ENCODE measurements at places on chromosomes 7 and 10.

GRCh38 chr7:111820621-111821020 is 258.3 kb upstream of the IMMP2L start:
- DNase-seq: no peak
- H3K4me1 ChIP-seq: no peaks in the 10 kb centered on the region
- H3K36me3 ChIP-seq: no peaks in the 10 kb centered on the region
- H3K27me3 ChIP-seq: no peaks in the 10 kb centered on the region

GRCh38 chr10:22662733-22663330 is 51.5 kb downstream of the PIP4K2A start:
- H3K4me1 ChIP-seq: peaks cover 21% of the 10 kb centered on the region
- H3K4me3 ChIP-seq: no peak overlapping the region
- DNase-seq: no peak
- no peaks in the 10 kb centered on the region for H3K27me3 ChIP-seq

- no peak overlapping the region for H3K4me3 ChIP-seq
- H3K36me3 ChIP-seq: no peaks in the 10 kb centered on the region
- H3K27ac ChIP-seq: peak overlapping the region; percentile 61
- H3K4me1 ChIP-seq: peaks cover 30% of the 10 kb centered on the region
- H3K27me3 ChIP-seq: no peaks in the 10 kb centered on the region
These were observed 25.6 kb downstream of the PRF1 start for GRCh38 chr10:70576803-70577517.

GRCh38 chr7:85669225-85669624 is 482.4 kb upstream of the SEMA3D start:
- no peak for DNase-seq
- no peaks in the 10 kb centered on the region for H3K27me3 ChIP-seq
- H3K27ac ChIP-seq: no peak overlapping the region

DNA sequence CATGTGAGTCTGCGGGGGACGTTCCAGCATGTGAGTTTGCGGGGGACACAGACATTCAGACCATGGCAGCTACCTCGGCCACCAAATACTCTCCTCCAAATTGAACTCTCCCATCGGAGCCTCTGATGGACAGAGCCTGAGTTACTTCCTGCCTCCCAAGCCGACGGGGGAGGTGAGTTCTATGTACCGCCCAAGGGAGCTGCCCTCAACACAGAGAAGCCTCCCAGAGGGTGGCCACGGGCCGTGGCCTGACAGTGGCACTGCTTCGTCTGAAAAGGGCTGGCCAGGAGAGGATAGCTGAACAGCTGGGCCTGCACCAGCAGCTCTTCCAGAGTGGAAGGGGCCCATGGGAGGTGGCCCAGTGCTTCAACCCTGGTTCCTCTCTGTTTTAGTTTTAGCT is 274.5 kb upstream of the PPP2R2D start:
- H3K27me3 ChIP-seq: no peaks in the 10 kb centered on the region
- no peaks in the 10 kb centered on the region for H3K4me1 ChIP-seq

DNA sequence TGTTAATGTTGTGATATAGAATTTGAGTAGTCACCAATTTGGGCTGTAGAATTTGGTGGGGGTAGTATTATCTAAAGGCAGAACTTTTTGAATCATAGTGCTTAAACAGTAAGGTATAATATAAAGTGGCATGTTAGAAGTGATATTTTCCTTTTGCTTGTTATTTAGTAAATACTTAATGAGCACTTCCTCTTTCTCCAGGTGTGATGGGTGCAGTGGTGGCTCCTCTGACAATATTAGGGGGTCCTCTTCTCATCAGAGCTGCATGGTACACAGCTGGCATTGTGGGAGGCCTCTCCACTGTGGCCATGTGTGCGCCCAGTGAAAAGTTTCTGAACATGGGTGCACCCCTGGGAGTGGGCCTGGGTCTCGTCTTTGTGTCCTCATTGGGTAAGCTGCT is 10.5 kb downstream of the GHITM start:
- H3K36me3 ChIP-seq: peaks cover 95% of the 10 kb centered on the region
- no peak overlapping the region for H3K27ac ChIP-seq

DNA sequence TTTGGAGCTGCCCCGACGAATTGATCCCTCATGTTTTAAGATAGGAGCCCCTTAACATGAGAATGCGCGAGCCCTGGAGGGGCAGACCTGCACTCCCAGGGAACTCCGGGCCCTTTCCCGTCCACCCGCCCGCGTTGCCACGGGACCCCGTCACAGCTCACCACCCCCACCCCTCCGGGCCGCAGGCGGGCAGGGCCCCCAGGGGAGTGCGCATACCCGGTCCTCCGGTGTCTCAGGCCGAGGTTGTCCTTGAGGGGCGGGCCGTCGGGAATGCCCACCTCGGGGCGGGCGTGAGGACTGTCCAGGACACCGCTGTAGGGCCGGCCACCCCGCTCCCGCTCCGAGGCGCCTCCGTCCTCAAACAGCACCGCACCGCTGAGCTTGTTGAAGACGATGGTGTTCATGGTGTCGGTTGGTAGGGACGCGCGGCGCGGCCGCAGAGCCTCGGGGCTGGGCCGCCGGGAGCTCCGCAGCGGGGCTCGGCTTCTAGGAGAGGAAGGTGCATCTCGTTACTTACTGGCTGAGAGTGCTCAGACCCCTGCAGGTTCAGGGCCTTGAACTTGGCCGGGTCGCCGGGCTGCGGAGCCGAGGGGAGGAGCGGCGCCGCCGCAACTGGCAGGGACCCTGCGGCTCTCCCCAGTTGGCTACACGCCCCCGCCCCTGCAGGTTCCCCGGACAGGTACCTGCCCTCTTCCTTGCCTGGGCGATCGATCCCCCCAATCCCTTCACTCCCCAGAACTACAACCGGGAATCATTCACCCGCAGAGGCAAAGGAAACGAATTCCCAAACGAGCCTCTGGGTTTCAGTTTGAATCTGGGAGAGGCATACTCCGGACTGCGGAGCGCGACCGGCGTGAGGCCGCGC is 2.4 kb downstream of the MKX start:
- no peak for DNase-seq
- peaks cover 58% of the 10 kb centered on the region for H3K4me1 ChIP-seq
- no peak overlapping the region for H3K27ac ChIP-seq
- peak overlapping the region; percentile 65 for H3K4me3 ChIP-seq

GRCh38 chr7:84230491-84230890 is 35.9 kb upstream of the SEMA3A start:
- DNase-seq: no peak
- H3K27me3 ChIP-seq: no peaks in the 10 kb centered on the region
- H3K4me3 ChIP-seq: no peak overlapping the region
- H3K4me1 ChIP-seq: no peaks in the 10 kb centered on the region
- H3K27ac ChIP-seq: no peak overlapping the region
- H3K36me3 ChIP-seq: no peaks in the 10 kb centered on the region

GRCh38 chr10:23405540-23405939 is 33.3 kb upstream of the OTUD1 start:
- no peak overlapping the region for H3K27ac ChIP-seq
- DNase-seq: no peak
- H3K4me1 ChIP-seq: peaks cover 5% of the 10 kb centered on the region
- H3K4me3 ChIP-seq: no peak overlapping the region
- H3K27me3 ChIP-seq: no peaks in the 10 kb centered on the region
- H3K36me3 ChIP-seq: no peaks in the 10 kb centered on the region

DNA sequence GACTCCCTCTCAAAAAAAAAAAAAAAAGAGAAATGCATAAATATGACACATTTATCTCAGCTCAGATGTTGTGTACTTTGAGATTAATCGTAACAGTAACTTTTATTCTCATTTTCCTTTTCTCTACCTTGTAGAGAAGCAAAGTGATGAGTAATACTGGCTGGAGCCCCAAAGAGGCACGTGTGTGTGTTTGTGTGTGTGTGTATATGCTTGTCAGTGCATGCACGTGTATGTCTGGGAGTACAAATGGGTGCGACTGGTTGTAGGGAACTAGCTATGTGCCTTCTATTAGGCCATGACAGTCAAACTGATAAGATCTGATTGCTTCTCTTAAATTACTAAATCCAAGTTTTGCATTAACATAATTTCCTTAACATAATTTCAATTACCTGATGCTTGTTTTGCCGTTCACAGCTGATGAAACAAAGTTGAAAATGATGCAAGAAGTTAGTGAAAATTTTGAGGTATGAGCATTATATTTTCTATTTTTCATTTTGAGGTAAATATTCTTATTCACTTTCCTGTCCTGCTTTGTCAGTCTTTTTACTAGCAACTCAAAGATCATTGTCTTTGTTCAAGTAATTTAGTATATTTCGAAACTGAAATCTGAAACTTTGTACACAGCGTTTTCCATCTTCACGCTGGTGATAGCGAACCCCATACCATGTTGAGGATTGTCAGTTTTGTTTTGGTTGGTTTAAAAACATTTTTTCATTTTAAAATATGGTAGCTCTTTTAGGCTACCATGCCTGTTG is 3.4 kb downstream of the TRRAP start:
- peaks cover 22% of the 10 kb centered on the region for H3K4me1 ChIP-seq
- no peak overlapping the region for H3K4me3 ChIP-seq
- no peaks in the 10 kb centered on the region for H3K27me3 ChIP-seq
- no peak overlapping the region for H3K27ac ChIP-seq
- no peak for DNase-seq
- H3K36me3 ChIP-seq: peaks cover 57% of the 10 kb centered on the region

DNA sequence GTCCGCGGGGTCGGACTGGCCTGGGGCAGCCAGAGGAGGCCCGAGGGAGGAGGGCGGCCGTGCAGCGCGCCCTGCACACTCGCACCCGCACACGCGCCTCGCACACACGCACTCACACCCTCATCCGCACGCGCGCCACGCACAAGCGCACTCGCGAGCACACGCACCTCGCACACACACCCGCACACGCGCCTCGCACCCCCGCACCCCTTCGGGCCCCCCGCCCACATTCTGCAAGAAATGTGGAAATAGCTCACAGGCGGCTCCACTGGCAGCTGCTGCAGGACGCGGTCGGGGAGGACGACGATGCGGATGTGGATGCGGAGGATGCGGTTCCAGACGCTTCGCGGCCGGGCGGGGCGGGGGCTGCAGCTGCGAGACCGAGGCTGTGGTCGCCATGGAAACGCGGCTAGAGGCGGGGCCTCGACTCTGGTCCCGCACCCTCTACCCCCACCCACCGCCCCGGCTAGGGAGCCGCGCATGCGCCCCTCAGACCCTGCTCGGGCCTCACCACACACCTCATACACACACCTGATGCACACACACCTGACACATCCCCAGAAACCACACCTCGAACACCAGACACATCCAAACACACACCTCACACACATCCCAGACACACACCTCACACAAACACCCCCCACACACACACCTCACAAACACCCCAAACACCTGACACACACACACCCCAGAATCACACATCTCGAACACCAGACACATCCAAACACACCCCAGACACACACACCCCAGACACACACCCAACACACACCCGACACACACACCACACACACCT is at the start of gene CALY:
Gene CALY, minus strand, starts transcription at position 320 of the 793 bp plus-strand sequence. CDS start 7,907 bp downstream, outside the sequence.
- H3K4me1 ChIP-seq: peaks cover 12% of the 10 kb centered on the region
- peak within 1 kb of the TSS; percentile 44 for H3K4me3 ChIP-seq
- H3K27ac ChIP-seq: no peak within 1 kb of the TSS
- no peak for DNase-seq

DNA sequence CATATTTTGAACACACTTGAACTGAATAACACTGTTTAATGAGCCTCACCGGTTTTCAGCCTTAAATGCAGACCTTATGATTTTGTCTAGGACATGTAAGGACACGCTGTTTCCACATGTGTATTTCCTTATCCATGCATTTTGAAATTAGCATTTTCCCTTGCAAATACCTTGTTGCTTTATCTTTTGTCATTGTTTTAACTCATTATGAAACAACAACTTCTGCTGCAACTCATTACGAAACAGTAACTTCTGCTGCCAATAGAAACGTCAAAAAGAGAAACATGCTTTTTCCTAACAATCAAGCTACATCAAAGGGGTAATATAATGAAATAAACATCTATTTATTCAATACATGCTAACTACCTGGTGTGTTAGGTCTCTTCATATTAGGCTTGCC is 322.0 kb downstream of the AGMO start:
- DNase-seq: peak; percentile 4
- H3K27me3 ChIP-seq: no peaks in the 10 kb centered on the region
- H3K4me1 ChIP-seq: peaks cover 20% of the 10 kb centered on the region
- H3K36me3 ChIP-seq: no peaks in the 10 kb centered on the region
- no peak overlapping the region for H3K27ac ChIP-seq

DNA sequence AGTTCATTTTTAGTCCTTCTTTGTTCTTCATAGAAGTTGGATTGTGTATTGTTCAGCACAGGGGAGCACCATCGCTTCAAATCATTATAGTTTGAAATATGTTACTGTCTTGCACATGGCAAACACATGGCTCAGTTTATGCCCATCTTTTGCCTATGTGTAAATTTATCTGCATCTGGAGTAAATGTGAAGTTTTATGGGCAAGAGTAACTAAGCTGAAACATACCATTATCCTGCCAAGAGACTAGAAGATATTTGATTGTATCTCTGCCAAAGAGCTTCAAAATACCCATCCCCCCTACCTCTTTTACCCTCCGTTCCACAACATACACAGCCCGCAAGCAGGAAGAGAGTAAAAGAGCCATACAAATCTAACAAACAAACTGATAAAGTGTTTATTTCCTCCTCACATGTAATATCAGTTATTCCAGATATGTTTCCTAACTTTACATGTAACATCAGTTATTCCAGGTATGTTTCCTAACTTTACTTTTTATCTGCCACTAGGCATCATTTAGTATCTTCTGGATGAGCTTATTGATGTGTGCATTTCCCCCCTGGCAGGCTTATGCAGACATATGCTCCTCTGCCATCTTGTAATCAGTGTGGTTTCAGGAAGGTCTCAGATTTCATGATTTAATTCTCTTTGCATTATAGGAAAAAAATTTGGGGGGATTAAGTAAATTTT is 127.7 kb downstream of the SRI start:
- no peak for DNase-seq
- H3K27ac ChIP-seq: no peak overlapping the region
- H3K4me3 ChIP-seq: no peak overlapping the region
- no peaks in the 10 kb centered on the region for H3K27me3 ChIP-seq

DNA sequence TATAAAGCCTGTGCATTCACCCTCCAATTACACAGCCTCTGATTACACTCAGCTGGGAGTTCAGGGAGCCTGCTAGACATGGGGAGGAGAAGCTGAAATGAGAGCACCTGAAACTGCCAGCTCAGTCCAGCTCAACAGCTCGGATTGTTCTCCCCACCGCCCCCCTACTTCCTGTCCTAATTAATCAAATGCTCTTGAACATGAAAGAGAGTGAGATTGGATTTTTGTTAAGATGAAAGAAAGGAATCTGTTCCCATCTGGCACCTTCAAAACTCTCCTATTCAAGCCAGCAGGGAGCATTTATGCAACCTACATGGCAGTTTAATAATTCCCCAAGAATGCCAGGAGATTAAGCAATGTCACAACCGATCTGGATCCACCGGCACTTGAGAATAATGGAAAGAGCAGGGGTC is 98.0 kb downstream of the NPSR1 start:
- no peak for DNase-seq
- H3K36me3 ChIP-seq: no peaks in the 10 kb centered on the region
- no peak overlapping the region for H3K4me3 ChIP-seq
- no peaks in the 10 kb centered on the region for H3K4me1 ChIP-seq
- H3K27ac ChIP-seq: no peak overlapping the region

- DNase-seq: no peak
- H3K4me1 ChIP-seq: peaks cover 76% of the 10 kb centered on the region
- H3K4me3 ChIP-seq: no peak overlapping the region
These were observed 6.1 kb upstream of the PILRA start for GRCh38 chr7:100367251-100367620.

Measured in CD14-positive monocyte (primary cell).